ENCODE measurements at places on chromosomes 5 and 9.

DNA sequence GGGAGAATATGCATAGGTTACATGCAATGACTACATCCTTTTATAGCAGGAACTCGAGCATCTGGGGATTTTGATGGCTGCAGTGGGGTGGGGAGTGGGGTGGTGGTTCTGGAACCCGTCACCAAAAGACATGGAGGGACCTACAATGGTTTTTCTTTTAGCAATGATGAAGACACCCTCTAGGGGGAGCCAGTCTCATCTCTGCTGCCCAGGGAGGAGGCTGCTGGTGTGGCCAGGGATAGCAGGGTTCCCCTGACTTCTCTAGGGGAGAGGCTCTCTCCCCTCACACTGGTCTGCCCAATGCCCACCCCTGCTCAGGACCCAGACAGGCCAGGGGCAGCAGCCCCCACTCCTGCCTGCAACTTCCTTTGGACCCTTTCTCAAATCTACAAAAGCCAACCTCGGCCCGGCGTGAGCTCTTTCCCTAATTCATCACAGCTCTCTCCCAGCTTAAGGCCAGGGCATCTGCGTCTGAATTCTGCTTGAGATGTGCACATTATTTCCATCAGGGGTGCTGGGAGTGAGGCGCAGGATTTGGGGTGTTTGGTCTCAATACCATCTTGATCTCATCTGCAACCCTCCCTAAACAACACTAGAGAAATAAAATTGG is 73.6 kb upstream of the RETREG1 start:
- peak; percentile 28 for DNase-seq

DNA sequence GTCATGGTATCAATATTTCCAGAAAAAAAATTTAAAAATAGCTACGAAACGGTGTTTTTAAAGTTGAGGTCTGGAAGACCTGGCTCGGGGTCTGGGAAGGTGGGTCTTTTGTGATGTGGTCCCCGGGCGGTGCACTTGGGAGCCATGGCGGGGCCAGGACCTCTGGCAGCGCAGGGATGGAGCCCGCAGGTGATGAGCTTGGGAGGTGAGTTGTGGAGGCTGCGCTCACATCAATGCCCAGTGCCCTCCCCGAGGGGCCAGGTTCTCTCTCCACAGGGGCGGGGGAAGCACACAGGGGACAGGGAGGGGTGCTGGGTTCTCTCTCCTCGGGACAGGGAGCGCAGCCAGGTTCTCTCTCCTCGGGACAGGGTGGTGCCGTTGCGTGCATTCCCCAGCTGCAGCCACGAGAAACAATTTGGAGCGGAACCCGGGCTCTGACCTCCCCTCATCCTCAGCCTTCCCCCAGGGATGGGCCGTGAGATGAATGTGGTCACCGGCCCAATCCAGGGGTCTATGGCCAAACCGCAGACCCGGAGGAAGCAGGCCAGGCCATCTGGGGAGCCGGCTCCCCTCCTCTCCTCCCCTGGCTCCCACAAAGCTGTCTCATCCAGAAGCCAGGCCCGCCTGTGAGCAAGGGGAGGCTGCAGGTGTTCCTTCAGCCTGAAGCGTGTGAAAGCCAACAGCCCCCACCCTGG is 25.8 kb downstream of the DBH start:
- DNase-seq = no peak

- no peak for DNase-seq
These were observed 96.0 kb downstream of the GPR21 start for GRCh38 chr9:123129423-123129822.

DNA sequence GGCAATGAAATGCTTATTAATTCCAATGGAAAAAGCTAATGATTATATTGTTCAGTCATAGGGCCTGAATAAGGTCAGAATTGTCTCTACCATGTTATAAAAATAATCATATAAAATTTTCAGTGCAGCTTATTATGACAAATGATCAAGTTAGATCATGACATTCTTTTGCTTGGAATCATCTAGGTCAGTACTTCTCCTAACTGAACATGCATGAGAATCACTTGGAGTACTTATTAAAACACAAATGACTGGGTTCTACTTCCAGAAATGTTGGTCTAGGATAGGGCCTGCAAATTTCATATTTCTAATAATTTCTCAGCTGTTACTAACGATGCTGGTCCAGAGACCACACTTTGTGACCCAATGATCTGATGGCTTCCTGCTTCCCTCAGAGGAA is 806.0 kb upstream of the ZNF608 start:
- no peak for DNase-seq

- DNase-seq = no peak
These were observed 88.3 kb downstream of the LHFPL2 start for GRCh38 chr5:78560000-78560855.

DNA sequence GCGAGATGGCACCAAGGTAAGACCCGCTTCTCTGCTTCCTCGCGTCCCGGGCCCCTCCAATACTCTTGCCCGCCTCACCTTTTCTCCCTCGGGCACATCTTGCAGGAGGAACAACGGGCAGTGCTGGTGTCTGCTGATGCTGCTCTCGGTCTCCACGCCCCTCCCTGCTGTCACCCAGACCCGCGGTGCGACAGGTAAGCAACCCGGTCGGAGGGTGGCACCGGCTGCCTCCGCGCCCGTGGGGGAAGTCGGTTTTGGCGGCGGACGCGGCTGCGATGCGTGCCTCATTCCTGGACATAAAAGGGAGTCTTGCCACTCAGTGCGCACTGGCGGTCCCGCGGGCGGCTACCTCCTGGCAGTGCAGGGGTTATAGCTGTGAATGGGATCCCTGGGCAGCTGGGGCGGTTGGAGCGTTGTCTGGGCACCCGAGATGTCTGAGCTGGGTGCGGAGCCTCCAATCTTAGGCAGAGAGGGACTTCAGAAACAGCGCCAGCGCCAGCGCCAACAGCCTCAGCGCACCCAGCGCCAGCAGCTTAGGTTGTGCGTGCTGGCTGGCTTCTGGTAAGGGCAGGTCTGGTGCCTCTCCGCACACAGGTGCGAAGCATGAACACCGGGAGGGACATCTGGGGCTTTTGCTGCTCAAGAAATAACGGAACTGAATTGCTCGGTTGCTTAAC is 488 bp downstream of the COL15A1 start:
- DNase-seq = no peak

DNA sequence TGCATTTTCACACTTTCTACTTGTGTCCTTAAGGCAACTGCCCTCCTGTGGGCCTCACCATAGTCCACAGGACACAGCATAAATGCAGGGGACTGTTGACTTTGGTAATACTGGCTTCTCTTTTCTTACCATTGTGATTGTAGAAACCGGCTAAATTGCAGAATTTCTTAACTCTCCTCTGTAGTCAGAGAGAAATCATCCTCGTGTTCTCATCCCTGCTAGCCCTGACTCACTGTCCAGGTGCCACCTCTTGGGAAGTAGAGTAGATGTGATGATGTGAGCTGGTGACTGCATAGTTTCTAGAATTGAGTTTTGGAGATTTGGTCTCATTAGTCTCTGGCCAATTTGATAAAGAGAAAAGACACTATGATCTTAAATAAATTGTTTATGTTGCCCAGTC is 5.5 kb downstream of the PHF24 start:
- DNase-seq = no peak

DNA sequence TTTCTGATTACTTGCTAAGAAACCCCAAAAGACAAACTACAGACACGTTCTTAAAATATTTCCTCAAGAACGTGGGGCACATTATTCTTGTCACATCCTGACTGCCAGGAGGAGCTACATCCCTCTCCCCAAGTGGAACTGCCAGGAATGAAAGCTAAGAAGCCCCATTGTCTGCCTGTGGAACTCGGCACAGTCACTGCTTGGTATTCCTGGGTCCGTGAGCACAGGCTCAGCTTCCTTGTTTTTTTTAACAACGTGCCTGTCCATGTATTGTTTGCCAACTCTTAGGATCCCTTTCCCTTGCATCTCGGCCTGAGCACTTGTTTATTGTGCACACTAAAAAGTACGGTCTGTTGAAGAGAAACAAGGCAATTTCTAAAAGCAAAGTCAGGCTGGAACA is 47.0 kb upstream of the SELENOP start:
- no peak for DNase-seq

DNA sequence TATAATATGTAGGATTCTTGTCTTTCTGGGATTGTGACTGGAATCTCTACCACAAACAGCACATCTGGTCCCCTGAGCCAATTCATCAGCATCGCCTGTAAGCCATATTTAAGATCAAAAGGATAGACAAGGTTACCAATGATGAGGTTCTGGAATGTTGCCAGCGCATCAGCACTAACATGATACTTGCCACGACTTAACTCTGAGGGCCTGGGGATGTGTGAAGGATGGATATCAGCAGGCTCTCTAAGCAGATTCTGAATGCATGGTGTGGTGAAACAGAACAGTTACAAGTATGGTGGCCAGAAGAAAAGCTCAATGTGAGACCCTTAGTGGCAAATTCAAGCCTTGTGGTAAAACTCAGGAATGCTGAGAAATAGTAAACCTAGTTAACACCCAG is 143.0 kb downstream of the XRCC4 start:
- DNase-seq = no peak

DNA sequence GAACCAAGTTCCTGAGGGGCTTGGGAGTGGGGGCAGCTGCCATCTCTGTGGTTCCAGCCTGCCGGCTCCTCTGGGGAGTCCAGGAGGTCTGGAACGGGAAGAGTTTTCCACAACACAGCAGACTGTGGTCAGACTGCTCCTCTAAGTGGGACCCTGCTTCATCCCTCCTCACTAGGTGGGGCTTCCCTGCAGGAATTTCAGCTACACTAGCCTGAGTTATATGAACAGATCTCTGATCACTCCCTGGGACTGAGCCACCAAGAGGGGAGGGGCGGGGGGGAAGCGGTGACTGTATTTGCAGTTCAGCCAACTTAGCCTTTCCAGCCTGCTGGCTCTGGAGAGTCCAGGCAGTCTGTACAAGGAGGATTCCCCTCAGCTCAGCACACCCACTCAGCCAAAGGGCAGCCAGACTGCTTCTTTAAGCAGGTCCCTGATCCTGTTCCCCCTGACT is 19.4 kb downstream of the DTWD2 start:
- DNase-seq = no peak

- DNase-seq = no peak
These were observed 2.8 kb downstream of the SLC6A3 start for GRCh38 chr5:1442222-1443145.

DNA sequence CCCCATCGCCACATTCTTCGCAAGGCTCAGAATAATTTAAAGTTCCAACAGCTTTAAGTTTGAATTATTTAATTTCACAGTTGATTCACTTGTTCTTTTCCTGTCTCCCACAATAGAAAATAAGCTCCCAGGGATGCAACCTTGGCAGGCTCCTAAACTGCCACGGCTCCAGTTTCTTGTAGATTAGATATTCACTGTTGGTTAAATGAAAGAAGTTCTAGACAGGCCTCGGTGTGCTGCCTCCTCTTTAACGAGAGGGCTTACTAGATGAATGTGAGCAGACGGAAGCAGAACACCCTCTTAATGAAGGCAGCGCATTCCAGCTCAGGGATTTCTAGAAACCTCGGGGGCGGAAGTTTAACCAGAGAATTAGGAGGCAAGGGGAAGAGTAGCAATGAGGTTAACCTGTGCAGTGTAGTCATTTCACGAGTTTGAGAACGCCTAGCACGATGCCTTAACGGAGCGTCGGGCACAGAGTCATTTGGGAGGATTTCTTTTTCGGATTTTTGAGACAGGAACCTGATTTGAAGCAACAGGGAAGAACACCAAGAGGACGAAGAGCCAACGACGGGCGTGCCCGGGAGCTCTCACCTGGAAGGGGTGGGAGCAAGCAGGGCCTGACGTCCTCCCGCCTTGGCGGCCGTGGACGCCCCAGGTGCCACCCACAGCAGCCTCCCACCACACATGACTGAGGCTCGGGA is 637 bp upstream of the SMC5 start:
- DNase-seq = peak; percentile 50

DNA sequence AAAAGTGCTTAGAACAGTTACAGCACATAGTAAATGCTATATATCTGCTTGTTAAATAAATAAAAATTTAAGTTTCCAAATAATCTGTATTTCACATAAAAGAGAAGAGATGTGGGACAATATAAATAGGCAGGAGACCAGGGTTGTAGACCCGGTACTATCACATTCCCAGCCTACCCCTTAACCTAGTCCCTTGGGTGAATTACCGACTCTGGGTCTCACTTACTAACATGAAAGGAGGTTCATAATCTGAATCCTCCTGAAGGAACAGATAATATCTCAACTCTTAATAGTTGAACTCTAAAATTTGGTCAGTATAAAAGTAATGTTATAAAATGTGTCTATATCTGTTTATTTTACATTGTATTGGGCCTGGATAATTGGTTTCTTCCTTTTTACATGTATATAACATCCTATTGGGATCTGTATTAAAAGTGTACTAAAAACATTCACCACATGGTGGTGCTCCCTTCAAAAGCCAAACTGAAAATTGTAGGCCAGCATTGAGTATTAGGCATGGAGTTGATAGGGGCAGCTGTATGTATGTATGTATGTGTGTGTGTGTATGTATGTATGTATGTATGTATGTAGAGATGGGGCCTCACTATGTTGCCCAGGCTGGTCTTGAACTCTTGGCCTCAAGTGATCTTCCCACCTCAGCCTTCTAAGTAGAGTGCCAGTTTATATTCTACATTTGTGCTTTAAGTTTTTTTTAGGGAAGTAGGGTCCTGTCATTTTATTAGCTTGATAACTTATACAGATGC is 64.2 kb upstream of the ABL1 start:
- DNase-seq = peak; percentile 74

DNA sequence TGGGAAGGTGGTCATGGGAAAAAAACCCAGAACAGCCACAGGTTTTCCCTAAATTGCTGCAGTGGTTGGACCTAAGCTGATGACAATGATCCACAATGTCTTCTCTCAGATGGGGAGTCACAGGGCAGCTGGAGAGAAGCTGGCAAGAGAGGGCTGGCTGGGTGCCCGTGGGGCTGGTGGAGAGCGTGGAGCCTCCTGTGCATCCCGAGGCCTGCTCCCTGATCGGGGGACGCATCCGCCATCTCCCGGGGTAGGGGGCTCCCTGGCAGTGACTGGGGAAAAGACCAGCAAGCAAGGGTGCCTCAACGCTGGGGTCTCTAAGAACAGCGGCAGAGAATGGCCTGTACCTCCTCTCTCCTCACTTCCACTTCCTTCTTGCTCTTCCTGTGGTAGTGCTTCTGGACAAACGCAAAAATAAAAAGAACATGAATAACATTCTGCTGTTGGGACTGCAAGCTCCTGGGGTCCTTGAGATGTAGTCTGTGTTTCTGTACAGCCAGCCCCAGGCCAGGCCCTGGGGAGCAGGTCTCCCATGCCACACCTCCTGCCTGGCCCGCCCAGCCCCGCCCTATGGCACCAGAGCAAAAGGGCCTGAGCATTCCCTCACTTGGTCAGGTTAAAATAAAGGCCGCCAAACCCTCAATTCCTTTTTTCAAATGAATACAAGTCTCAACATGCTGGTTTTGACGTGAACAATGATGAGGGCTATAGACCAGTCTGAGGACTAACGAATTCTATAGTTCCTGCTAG is 7.0 kb upstream of the MRNIP start:
- DNase-seq = no peak

DNA sequence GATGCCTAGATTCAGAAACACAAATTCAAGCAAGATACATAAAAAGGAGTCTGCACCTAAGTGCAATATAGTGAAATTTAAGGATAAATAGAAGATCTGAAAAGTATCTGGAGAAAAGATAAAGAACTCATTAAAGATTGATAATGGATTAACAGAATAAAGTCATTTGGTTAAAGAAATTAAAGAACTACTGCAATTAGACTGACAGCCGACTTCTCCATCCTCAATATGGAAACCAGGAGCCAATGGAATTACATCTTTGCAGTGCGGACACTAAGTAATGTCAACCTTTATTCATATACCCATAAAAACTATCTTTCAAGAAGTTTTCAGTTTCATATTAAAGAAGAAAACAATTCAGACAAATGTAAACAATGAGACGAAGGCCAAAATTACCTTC is 81.0 kb downstream of the MRPL36 start:
- DNase-seq = no peak

- DNase-seq = no peak
These were observed 3.6 kb downstream of the FOXI1 start for GRCh38 chr5:170109059-170110031.
